ENCODE measurements at places on chromosomes 16 and 17.

GRCh38 chr17:57849163-57849873 lies 526 bp downstream of the MRPS23 start:
- no peak for DNase-seq

DNA sequence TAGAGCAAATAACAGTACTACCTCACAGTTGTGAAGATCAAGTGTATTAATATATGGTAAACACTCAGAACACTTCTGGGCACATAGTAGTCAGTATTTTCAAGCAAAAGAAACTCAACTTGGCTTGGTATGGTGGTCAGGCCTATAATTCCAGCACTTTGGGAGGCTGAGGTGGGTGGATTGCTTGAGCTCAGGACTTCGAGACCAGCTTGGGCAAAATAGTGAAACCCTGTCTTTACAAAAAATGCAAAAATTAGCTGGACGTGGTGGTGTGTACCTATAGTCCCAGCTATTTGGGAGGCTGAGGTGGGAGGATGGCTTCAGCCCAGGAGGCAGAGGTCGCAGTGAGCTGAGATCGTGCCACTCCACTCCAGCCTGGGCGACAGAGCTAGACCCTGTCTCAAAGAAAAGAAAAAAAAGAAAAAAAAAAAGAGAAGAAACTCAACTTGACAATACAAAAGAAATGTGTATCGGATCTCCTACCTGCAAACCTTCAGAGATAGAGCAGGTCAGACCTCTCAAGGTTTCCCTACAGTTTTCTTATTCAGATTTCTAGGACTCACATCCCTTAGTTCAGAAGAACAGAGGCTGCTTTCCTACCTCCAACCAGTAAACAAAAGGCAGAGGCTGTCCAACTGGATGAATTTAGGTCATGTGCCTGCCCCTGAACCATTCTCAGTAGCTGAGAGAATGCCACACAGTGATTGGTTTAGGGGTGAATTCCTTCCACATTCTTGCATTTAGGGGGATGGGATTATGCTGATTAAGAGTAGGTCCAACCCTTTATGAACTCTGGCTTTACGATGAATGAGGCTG lies 1.7 kb upstream of the KPNA2 start:
- DNase-seq: no peak

- DNase-seq: no peak
These were observed 170.7 kb downstream of the SEC14L1 start for GRCh38 chr17:77311371-77311981.

DNA sequence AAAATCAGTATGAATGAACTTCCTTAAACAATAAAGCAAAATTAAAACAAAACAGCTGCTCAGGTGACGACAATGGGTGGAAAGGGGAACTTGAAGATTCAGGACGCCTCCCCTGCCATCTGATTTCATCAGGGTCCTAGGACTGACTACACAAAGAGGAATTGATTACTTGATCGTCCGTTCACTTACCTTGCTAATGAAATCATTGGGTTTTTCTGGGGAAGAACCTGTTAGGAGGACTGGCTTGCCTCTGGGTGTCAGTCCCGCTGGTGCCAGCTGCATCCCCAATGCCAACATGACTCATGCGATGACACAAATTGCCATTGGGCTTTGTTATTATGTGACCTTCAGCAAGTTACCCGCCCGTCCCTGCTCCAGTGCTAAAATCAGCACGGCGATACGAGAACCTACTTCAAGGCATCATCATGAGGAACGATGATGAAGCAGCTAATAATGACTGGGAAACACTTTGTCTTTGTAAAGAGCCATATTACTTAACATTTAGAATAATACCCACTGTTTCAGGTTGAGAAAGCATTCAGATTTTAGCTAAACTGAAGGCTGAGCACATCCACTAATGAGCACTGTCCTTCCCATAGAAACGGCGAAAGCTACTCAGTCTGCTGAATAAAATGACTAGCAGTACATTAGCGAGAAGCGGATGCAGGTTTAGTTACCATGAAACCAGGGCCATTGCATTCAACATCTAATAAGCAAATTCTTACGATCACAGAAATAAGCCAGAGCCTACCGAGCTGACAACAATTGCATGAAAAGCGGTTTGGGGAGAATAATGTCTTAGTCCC lies 139.4 kb downstream of the ZFHX3 start:
- DNase-seq: no peak

DNA sequence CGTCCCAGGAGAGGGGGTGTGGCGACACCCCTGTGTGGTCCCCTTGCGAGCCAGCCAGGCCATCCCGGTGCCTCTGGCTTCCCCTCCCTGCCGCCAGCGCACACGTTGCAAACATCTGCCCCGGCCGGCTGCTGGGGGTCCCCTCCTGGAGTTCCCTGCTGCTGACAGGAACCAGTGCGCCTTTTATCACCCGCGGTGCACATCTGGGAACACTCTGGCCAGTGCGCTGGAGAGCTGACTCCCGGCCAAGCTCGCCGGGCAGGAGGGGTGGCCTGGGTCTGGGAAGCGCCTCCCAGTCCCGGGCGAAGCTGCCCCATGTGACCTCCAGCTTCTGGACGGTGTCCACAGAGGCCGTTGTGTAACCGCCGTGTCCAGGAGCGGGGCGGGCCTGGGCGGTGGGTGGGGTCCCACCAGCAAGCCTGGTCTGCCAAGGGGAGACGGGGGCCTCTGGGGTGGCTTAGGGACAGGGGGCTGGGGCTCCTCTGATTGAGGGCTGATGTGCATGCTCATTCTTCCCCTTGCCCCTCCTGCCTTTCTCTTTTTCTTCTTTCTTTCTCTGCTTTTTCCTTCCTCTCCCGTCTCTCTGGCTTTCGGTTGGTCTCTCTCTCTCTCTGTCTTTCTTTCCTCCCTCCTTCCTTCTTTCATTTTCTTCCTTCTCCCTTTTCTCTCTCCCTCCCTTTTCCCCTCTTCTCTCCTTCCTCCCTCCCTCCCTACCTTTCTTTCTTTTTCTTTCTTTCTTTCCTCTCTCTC lies 25.2 kb upstream of the CIBAR2 start:
- DNase-seq: no peak

GRCh38 chr16:81876273-81876900 lies 97.3 kb downstream of the PLCG2 start:
- DNase-seq: no peak

- no peak for DNase-seq
These were observed 17.0 kb upstream of the BRCA1 start for GRCh38 chr17:43142153-43142552.

DNA sequence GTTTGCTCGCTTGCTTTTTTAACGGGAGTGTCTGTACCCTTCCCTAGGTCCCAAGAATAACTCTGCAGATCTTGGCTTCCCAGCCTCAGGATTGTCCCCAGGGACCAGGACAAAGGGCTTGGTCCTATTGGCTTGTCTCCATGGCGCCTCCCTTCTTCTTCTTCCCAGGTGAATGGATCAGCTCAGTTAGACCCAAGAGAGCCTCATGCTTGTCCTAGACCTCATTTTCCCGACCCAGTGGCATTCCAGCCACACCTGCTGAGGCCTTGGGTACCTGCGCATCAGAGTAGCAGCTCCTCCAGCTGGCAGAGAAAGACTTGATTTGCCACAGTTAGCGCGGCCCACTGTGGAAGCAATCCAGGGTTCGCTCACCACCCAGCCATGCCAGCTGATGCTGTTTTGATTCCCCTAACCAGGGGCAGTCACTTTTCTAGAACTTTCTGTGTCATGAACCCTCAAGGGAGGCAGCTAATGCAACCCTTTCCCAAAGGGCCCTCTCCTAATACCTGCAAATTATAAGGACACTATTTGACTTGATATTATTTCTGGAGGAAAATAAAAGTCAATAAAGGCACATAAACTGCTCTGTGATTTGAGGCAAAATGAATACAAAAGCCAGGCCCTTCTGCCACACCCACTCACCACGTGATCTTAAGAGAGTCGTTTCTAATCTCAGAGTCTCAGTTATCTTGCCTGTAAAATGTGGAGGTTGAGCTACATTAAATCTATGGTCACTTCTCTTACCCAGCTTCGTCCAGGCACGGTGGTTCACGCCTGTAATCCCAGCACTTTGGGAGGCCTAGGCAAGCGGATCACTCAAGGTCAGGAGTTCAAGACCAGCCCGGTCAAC lies 13.9 kb downstream of the GPR142 start:
- DNase-seq: no peak

GRCh38 chr16:79871906-79872305 lies 271.4 kb upstream of the MAF start:
- DNase-seq: no peak

GRCh38 chr16:82820855-82821254 lies 194.1 kb downstream of the CDH13 start:
- DNase-seq: no peak

DNA sequence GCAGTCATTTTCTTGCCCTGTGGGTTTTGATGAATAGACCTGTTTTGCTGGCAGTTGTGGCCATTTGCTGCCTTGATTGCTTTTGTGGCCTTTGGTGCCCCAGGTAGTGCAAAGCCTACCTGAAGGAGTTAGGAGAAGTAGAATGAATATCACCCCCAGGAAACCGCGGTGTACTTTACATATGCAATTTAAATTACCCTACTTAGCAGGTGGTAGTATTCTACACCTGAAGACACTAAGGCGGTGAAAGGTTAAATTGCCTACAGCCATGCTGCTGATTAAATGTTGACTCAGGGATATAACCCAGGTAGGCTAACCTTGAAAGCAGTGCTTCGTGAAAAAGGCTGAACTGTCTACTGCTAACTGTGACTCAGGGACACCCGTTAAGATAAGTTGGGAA lies 27.2 kb upstream of the WWOX start:
- DNase-seq: no peak

DNA sequence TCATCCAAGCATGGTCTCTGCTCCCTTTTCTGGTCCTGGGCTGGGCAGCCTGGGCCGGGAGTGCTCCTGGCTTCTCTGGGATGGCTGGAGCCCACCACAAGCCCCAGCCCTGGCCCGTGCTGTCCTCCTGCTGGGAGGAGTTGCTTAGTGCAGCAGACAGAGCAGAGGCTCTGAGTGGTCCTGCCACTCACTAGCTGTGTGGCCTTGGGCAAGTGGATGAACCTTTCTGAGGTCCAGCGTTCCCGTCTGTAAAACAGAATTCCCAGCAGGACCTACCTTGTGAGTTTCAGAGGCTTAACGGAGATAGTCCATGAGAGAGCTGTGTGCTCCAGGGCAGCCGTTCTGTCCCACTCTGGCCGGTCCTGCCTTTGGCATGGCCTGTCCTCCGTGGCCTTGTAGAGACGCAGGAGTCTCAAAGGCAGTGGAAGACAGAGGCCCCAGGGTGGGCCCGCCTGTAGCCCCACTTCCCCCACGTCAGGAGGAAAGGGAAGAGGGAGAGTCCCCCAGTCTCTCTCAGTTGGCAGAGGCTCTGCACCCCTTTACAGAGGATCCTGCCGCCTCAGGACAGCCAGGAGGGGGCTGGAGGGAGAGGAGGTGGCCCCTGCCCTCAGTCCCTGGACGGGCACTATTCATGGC lies 7.8 kb downstream of the MYO15B start:
- no peak for DNase-seq

- DNase-seq: peak; percentile 60
These were observed 26.9 kb upstream of the ZNF750 start for GRCh38 chr17:82866590-82867191.

GRCh38 chr16:48365025-48365600 lies 20.1 kb downstream of the SIAH1 start:
- DNase-seq: no peak

- DNase-seq: no peak
These were observed 4.7 kb downstream of the SOCS3 start for GRCh38 chr17:78355045-78355641.

GRCh38 chr16:66899310-66899944 lies 19.1 kb downstream of the PDP2 start:
- DNase-seq: no peak

GRCh38 chr16:79645701-79646100 lies 45.2 kb upstream of the MAF start:
- DNase-seq: no peak

DNA sequence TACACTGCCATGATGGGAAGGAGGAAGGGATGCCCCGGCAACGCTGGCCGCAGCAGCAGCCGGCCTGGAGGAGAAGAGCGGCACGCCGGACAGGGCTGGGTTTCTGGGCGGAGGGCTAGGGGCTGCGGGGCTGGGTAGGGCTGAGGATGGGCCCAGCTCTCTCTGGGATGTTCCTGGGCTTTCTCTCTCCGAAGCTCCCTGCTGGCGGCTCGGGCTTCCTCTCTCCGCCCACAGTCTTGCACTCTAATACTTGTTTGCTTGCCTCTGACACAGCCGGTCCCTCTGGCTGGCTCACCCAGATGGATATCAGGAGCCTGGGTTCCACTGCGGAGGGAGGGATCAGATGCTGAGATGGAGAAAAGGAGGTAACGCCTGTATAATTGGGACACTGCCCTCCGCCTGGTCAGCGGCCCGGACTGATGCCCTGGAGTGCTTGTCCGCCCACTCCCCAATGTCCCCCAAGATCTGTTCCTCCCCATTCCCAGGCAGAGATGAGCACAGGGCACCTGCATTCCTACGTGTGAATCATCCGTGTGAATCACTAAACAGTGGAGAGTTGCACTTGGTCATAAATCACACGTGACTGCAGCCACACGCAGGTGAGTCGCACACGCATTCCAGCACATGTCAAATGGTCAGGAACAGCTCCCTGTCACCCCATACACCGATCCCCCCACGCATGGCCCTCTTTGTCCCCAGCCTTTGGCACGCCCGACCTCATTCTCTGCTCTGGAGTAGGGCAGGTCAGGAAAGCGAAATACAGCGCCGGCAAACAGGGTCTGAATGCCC lies at the start of gene ALOXE3:
Gene ALOXE3 (minus strand): TSS at position 535 of the 789 bp plus-strand sequence. CDS start 524 bp downstream, at position 11.
- DNase-seq: no peak

DNA sequence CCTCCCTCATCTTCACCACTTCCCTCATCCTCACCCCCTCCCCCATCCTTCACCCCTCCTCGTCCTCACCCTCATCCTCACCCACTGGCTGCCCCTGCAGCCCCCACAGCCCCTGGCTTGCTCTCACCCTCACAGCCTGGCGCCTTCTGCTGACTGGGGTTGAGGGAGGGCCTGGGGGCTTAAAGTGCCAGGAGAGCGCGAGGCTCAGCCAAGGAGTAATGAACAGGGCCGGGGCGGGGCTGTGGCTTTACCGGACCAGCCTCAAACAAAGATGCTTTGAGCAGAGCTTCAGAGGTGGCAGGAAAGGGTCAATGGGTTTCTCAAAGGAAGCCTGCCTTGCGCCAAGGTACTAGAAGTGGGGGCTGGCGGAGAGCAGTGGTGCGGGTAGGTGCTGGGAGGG lies at the start of gene PRSS33:
Gene PRSS33 (minus strand): TSS at position 155 of the 400 bp plus-strand sequence. CDS start 1,013 bp downstream, outside the sequence.
- no peak for DNase-seq

- DNase-seq: no peak
These were observed 53.7 kb upstream of the TANC2 start for GRCh38 chr17:62912363-62912762.

DNA sequence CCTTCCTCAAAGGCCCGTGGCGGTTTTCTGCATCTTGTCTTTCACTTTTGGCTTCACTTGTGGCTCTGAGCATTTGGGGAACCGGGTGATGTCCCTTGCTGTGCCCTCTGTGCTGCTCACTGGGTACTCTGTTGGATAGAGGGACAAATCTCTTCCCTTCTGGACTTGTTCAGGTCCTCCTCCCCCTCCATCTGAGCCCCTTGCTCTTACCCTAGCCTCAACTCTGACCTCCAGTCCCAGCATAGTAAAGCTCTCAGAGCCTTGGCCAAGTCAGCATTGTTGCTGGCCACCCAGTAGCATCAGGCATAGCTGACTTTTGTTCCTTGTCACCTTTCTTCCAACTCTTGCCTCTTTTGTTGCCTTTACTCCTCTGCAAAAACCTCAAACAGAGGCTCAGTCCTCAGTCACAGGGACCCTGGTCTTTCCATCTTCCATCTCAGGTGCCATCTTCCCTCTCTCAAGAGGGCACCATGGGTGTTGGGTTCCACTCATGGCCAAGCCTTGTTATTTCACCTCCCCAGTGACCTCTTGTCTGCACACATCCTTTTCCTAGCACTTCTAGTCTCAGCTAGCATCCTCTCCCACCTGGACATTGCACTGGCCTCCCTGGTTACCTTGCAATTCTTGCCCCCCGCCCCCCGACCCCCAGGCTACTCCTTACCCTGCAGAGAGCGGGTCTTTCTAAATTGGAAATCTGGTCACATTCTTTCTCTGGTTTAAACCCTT lies 393 bp upstream of the PSMB10 start:
- no peak for DNase-seq

Data from NCI-H2081 treated with DMSO at 0.1 percent for 48 hours (cell line).